ENCODE measurements at places on chromosomes 7 and 10. TPM values are rescaled to one million over a fixed set of nuclear protein-coding genes. Genes with fewer than 3 reads are reported as not detected.

FAM25C gene
- total RNA-seq, result not detected

ANLN gene
- 4.3 TPM for total RNA-seq

MYOF gene
- total RNA-seq, result 0.27 TPM

AMPH gene
- total RNA-seq, result not detected

C10orf90 gene
- not detected for total RNA-seq

SPDYE2 gene
- total RNA-seq, result under 0.01 TPM

CACNB2 gene
- 11.6 TPM for total RNA-seq

PKD2L1 gene
- not detected for total RNA-seq

GJD4 gene
- total RNA-seq, result not detected

TEX47 gene
- not detected for total RNA-seq

GRCh38 chr7:41809940-41810576 lies 107.2 kb upstream of the INHBA start:
- DNase-seq, result no peak

GRCh38 chr10:33459602-33460001 lies 125.1 kb upstream of the NRP1 start:
- no peak for DNase-seq

GRCh38 chr10:110501142-110501937 lies 3.6 kb downstream of the DUSP5 start:
- no peak for DNase-seq

- no peak for DNase-seq
These were observed 255.7 kb upstream of the PPP2R2D start for GRCh38 chr10:131644864-131645658.

DNA sequence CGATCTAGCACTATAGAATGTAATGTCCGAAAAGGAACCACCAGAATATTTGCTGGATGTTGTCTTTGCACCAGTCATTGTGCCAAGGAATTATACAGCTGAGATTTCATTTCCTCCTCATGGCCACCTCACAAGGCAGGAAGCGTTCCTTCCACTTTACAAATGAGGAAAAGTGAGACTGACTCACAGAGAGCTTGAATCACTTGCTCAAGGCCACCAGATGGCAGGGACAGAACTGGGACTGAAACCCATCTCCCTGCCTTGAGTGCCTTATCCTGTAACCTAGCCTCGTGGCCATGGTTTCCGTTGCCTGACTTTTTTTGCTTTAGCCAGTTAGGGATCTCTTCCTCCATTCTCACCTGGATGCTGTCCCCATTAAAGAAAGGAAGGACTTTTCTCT lies 44.7 kb upstream of the PDZD8 start:
- no peak for DNase-seq

DNA sequence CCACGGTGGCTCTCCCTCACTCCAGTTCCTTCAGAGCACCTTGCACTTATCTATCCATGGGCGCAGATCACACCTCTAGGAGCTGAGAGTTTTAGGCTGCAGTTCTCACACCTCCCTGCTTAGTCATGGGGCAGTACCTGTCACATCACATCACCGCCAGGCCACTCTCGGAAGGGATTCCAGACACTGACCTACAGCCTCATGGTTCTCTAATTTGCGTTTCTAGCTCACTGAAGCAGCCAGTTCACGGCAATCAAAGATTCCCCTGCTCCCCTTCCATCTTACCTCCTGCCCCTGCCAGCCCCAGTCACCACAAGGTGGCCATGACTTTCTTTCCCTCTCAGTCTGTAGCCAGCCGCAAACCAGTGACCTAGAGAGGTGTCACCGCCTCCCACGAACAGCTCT lies 34.2 kb downstream of the ADRB1 start:
- DNase-seq, result no peak

DNA sequence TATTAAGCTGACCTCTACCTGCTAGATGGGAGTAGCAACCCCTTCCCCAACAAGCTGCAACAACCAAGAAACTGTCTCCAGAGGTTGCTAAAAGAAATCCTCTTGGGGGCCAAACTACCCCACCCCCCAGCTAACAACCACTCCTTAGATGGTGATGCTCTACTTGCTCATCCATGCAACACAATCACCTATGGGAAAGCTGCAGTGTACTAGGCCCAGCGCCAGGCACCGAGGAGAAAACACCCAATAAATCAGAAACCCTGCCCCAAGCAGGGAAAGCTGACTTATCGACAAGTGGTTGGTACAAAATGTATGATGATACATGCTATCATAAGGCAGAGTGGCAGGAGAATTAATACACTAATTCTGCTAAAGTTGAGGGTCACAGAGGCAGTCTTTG lies 17.3 kb downstream of the SLC25A13 start:
- DNase-seq, result no peak

GRCh38 chr10:45249978-45250693 lies 65.3 kb downstream of the OR13A1 start:
- peak; percentile 48 for DNase-seq

GRCh38 chr7:81457852-81458522 lies 311.9 kb downstream of the HGF start:
- peak; percentile 31 for DNase-seq

DNA sequence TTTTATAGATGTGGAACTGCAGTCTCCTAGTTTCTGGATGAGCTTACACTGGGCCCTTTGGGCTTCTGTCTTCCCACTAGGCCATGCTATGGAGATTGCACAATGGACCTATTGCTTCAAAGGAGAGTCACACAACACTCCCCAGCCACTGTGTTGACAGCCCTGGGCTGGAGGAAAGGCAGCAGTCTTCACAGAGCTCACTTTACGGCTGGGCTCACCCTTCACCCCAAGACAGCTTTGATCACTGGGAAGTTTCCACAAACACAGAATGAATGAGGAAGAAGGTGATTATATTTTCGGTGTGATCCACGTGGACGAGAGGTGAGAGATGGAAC lies 92.7 kb upstream of the GDF10 start:
- DNase-seq, result no peak

GRCh38 chr10:102721954-102722353 lies 7.5 kb downstream of the SFXN2 start:
- DNase-seq, result no peak

DNA sequence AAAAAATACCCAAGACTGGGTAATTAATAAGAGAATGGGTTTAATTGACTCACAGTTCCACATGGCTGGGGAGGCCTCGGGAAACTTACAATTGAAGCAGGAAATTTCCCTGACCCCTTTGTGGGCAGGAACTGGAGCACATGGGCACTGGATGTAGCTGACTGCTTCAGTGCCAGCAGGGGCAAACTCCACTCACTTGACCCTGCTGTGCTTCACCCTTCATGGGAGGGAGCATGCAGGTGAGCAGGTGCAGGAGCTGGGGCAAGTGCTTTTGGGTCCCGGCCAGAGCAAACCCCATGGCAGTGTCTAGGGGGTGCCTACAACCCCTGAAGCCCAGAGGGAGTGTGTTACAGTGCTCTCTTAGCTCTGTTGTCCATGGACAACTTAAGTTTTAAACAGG lies 132.6 kb downstream of the AKR1D1 start:
- DNase-seq, result no peak

GRCh38 chr7:73973091-73973490 lies 54.9 kb upstream of the ELN start:
- DNase-seq, result no peak

DNA sequence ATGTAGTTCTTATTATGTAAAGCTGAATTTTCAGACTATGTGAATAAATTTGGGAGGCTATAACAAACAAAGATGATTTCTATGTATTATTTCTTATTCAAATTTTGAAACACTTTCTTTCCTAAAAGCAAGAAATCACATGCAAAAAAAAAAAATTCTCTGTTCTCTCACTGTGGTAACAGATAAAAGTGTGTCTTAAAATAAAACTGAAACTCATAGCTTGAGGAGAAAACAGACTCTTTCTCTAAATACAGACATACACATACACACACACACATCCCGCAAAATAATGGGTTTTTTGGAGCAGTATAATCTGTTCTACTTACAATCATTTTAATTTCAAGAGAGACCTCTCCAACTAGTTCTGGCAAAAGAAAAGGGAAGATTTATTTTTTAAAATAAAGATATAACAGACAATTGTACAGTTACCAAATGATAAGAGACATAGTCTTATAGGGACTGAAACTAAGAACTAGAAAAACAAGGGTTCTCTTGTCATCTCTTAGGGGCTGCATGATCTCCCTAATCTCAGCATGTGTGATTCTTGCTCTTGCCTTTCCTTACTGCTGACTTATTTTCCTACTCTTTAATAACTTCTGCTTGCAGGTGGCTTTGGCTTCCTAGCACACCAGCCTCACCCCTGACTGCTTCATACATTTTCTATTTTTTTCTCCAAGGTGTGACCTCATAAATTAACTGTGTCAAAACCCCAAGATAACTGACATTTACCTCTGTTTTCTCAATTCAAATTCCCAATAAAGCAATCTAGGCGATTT lies 483.5 kb upstream of the POT1 start:
- no peak for DNase-seq

DNA sequence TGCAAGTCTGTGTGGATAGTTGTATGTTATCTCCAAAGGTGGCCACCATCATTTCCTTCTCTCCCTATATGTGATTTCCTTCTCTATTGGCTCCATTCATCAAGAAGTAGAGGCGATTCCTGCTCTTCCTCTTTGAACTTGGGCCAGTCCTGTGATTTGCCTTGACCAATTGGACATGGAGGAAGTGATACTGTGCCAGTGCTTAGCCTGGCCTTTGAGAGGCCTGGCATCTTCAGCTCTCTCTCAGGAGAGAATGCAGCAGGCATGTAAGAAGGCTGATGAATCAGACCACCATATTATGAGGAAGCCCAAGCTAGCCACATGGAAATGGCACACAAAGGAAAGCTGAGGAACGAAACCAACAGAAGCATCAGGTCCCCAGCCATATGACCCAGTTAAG lies 195.0 kb upstream of the SVIL start:
- DNase-seq, result no peak
